Panc1 (cell line): ENCODE measurements at places on chromosomes 16 and 17. TPM values are rescaled to one million over a fixed set of nuclear protein-coding genes. Genes with fewer than 3 reads are reported as not detected.

DNA sequence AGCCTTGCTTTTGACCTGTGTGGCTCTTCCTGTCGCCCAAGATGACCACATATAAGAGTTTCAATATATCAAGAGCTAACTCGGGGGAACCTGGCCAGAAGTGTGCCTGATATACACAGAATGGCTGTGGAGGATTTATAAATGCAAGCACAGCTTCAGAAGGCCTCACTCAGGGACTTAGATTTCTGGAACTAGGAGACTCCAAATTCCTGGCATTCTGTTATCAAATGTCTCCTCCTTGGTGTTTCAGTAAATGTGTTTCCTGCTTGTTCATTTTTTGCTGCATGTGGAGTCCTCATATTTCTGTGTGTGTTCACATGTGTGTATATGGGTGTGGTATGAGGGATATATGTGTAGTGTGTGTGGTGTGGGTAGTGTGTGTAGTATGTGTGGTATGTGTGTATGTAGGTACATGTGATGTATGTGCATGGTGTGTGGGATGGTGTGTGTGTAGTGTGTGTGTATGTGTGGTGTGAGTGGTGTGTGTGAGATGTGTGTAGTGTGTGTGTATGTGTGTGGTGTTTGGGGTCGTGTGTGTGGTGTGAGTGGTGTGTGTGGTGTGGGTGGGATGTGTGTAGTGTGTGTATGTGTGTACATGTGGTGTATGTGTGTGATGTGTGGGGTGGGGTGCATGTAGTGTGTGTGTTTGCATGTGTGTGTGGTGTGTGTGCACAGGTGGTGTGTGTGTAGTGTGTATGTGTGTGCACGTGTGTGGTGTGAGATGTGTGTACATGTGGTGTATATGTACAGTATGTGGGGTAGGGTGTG, 981 bp upstream of the CD300H start:
- DNase-seq, result no peak

HYDIN gene
- total RNA-seq, result 0.80 TPM

TEKT5 gene
- total RNA-seq, result not detected

GRCh38 chr17:59494757-59495368, 70.5 kb upstream of the DHX40 start:
- DNase-seq, result no peak

DNA sequence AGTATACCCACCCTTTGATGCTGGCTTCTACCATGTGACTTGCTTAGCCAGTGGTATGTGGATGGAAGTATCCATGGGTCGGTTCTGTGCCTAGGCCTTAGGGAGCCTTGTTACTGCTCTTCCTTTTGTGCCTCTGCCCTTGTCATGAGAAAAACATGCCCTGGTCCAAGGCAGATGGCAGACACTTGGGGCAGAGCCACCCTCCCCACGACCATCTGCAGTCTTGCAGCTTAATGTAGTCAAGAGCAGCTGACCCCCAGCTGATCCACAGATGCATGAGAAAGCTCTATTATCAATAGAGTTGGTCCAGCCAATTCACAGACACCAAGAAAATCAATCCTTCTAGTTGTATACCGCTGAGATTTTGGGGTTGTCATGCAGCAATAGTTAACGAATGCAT, 95.7 kb downstream of the SLC39A11 start:
- DNase-seq, result no peak

KRT33B gene
- total RNA-seq, result not detected

DNA sequence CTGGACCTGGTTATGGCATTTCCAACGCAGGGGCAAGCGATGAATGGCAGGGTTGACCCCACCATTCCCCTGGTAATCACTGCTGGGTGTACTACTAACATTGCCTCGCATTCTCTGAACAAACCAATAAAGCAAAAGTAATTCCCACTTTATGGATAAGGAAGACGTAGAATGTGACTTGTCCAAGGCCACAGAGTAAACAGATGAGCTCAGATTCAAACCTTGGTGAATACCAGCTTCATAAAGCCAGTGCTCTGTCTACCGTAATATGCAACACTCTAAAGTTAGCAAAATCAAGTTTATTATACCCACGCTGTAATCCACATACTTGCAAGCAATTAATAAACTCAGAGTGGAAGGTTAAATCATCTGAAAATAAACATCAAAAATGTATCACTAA, 59.6 kb downstream of the ANKFY1 start:
- no peak for DNase-seq

- DNase-seq, result no peak
These were observed 22.0 kb downstream of the EARS2 start for GRCh38 chr16:23534868-23535860.

FADS6 gene
- total RNA-seq, result not detected

KRT25 gene
- not detected for total RNA-seq

DNA sequence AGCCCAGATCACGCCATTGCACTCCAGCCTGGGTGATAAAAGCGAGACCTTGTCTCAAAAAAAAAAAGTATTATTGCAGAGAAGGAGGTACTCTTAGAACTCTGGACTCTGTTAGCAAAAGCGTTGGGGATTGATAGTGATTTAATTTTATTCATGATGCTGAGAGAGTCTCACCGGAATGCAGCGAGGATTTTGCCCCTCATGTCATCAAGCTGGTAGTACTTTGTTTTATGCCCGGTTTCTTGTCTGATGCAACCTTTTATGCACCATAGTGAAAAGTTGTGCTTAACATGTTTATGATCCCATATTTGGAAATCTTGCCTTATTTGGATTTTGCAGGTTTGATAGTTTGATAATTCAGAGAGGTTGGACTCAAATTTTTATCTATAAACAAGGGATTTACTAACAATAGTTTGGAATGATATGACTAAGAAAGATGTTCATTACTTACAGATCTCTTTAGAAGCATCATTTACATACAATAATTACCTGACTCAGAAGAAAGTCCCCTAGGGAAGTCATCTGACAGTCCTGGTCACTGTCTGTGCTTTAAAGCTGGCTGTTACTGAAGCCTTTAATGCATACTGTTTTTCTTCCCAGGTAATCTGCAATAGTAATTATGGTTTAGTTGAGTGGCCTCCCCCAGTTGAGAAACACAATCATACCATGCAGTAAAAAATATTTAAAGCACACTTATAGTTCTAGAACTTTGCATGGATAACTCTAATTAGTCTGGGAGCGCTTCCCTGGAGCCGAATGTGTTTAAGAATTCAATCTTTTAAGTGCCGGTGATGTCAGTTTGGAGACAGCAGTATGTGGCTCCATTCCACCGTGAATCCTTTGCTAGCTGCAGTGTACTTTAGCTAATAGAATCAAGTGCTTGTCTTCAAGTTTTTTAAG, 120.9 kb downstream of the PRKCA start:
- DNase-seq, result no peak

KRT39 gene
- not detected for total RNA-seq

LMF1 gene
- total RNA-seq, result 24.3 TPM

DNA sequence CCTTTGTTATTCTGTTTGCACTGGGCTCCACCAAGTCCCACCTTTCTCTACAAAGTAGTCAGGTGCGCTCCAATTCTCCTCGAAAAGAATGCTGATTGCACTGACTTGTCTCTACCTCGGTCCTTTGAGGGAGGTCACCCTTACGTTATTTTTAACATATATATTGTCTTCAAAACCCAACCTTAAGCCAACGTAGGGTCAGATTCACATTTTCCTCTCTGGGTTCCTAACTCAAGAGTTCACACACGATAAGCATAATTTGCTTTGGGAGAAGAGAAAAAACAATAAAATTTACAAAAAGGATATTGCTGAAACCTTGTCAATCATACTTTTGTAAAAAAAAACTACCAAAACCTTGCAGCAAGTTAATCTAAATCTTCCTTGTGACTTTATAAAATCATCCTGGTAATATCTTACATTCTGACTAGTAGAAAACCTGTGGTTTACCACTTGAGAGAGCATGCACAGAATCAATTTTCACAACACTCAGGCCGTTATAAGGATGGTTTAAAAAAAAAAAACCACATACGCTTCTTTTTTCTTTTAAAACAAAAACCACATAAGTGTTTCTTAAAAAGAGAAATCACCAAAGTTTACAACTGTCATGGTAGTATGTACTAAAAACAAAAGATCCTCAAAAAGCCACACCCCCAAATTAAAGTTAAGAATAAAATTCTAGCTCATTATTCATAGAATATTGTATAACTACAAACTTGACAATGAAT, 72.2 kb upstream of the TRAP1 start:
- no peak for DNase-seq

CD79B gene
- total RNA-seq, result not detected

DNA sequence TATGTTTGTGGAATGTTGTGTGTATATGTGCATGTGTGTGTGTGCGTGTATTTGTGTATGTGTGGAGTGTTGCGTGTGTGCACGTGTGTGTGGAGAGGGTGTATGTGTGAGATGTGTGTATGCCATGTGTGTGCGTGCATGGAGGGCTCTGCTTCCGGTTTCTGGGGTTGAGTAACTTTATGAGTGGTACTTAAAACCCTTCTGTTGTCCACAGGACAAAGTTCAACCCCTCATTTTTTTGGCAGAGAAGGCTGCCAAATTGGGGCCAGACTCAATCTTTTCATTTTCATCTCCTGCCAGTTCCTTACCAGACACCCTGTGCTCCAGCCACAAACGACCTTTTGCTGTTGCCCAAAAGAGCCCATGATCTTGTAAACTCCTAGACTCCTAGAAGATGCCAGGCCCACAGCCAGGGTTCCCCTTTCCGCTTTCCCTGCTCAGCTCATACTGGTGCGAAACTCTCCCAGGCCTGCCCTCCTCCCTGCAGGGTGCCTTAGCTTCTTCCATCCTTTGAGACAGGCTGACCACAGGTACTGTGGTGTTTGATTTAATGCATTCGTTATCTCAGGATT, 100.2 kb downstream of the CMIP start:
- no peak for DNase-seq

KCNJ18 gene
- total RNA-seq, result not detected

GRCh38 chr17:75807861-75808260, 23.3 kb downstream of the UNK start:
- no peak for DNase-seq

LAT gene
- 3.7 TPM for total RNA-seq

ZNF213 gene
- 12.3 TPM for total RNA-seq

DNA sequence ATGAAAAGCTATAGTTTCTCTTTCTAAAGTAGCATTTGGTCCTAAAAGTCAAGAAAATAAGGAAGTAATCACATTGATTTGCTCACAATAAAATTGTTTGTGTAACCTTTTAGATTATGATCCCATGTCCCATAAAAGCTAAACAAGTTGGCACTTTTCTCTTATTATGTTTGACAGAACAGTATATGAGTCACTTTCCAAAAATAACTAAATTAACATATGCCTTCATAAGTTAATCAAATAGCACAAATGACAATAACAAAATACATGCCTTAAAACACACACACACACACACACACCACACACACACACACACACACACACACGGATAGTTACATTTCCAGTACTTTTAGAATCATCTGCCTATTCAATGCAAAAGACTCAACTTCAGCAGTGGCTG, 2.8 kb downstream of the MED13 start:
- DNase-seq, result no peak

DNA sequence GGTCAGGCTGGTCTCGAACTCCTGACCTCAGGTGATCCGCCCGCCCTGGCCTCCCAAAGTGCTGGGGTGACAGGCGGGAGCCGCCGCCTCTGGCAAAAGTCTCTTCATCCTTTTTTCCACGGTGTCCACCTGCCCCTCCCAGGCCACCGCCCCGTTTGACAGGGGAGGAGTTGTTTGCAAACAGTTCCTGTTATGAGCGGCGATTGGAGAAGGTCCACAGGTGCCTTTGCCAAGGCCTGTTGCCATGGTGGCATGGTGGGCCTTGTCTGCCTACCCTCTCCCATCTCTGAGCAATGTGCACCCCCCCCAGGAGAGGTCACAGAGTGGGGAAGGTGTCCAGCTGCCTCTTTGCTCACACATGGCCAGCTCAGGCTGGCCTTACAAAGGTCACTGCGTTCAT, 16.0 kb upstream of the RAP1GAP2 start:
- no peak for DNase-seq

MMP25 gene
- 0.67 TPM for total RNA-seq

GRCh38 chr17:17958982-17959381, 13.2 kb downstream of the TOM1L2 start:
- DNase-seq, result peak; percentile 15

DNA sequence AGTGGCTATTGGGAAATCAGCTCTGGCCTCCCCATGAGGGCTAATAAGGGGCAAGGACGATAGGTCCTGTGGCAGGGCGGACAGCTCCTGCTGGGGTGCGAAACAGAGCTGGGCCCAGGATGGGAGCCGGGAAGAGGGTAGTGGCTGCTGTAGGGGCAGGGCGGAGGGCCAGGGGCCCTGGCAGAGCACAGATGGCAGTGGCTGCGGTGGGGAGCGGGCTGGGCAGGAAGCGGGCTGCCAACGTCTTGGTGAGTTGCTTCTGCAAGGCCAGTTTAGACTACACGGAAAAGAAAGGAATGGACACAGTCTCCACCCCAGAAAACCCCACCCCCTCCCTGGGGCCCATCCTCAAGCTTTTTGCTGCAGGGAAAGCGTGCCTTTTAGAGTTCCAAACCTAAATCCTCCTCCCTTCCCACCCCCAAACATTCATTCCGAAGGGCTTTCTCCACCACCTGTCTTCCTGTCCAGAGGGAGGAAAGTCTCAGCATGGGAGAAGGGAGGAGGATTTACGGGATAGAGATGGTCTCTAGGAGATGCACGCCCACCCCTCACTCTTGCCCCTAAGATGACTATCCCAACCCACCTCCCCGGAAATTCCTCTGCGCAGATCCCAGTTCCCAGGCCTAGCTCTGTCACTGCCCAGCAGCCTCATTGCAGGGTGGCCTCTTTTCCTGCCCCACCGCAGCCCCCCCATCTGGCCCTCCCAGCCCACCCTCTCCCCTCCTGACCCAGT, 7.1 kb downstream of the NKIRAS2 start:
- DNase-seq, result no peak

GRCh38 chr16:51268237-51268636, 117.2 kb upstream of the SALL1 start:
- no peak for DNase-seq

PRRT2 gene
- 9.7 TPM for total RNA-seq

DNA sequence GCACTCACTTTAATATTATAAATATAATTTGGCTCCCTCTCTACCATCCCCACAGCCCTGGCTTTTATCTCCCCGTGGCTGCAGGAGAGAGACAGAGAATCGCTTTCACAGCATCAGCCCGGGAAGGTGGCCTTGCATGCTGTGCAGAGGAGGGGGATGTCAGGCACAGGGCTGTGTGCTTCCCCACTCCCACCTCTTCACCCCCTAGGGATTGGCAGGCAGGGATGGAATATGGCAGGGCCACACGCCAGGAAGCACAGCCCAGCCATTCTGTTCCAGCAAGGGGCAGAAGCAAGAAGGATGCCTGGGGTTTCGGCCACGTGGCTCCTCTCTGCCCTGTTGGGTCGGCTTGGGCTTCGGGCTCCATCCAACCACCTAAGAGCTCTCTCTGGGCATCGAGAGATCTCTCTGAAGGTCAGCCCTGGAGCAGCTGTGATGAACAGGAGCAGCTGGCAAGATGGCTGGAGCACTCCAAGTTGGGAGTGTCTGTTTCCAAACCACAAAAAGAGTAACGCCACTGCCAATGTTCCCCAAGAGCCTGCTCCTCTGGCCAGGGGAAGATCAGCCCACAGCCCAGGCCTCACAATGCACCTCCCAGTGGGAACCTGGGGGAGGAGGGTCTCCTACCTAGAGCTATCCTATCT, 223.2 kb downstream of the C16orf78 start:
- DNase-seq, result no peak
